NCI-H1694 treated with DMSO at 0.1 percent for 48 hours (cell line): ENCODE measurements at places on chromosomes 3 and 15.

GRCh38 chr3:11825301-11825700 is 21.4 kb downstream of the TAMM41 start:
- no peak for DNase-seq

DNA sequence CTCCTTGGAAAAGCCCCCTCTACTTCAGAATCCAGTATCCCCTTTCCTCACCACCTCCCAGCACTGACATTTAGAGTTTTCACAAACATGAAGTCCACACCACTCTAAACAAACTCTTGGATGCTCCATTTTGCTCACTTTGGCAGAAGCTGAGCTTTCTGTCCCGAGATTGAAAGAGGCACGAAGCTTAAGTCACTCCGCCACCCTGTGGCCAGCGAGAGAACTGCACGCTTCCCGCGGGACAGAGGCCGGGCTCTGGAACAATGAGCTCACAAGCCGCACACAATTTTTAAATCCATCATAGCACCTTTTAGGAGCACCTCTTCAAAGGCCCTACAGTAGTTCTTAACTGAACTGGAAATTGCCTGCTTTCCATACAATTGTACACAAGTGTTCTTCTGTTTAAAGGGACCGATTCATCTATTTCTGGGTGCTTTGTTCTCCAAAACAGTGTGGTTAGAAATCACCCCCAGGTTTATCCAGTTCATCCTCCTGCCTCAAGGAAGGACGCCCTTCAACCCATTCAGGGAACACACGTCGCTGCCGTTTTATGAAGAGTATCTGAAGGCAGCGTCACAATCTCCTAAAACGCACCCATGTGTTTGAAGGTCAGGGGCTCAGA is 226.1 kb downstream of the VPS13C start:
- peak; percentile 60 for DNase-seq

DNA sequence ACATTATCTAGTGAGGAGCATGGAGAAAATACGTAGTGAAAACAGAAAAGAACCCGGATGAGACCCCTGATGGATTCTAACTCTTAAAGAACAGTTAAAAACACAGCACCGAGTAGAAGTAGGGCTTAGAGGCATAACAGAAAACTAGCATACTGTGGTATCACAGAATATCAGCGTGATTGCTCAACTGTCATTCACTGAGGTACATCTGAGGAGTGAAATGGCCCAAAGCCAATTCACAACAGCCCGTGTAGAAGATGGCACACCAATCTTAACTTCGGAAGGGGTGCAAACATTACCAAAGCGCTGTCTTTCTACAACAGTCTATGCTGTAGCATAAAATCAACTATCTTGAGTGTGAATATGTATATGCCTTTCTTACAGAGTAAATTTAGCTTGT is 1.8 kb downstream of the CLASP2 start:
- no peak for DNase-seq

- DNase-seq: no peak
Measured at GRCh38 chr3:24375947-24376384, 118.7 kb downstream of the THRB start.
